ENCODE measurements at places on chromosomes 3 and 15. TPM values are rescaled to one million over a fixed set of nuclear protein-coding genes. Genes with fewer than 3 reads are reported as not detected.

DNA sequence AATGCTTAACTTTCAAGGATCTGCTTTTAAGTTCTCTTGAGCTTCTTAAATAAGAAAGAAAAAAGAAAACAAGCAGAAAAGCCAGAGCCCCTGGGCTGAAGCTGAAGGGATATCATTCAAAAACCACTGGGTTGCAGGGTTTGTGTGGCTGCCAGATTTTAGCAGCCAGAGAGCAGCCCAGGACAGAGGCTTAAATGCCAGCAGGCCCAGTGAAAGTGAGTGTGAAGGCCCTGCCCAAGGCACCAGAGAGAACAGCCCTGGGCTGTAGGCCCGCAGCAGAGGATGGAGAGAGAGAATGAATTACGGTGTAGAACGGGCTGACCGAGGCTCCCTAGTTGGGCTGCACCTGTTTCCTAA is 106.3 kb upstream of the BOC start:
- no peak for DNase-seq
- H3K4me1 ChIP-seq = peaks cover 4% of the 10 kb centered on the region
- no peak overlapping the region for H3K4me3 ChIP-seq

GRCh38 chr15:69424748-69425413 is 10.7 kb downstream of the KIF23 start:
- H3K4me1 ChIP-seq = peaks cover 1% of the 10 kb centered on the region
- no peak overlapping the region for H3K27ac ChIP-seq
- peaks cover 61% of the 10 kb centered on the region for H3K36me3 ChIP-seq
- no peak for DNase-seq

DNA sequence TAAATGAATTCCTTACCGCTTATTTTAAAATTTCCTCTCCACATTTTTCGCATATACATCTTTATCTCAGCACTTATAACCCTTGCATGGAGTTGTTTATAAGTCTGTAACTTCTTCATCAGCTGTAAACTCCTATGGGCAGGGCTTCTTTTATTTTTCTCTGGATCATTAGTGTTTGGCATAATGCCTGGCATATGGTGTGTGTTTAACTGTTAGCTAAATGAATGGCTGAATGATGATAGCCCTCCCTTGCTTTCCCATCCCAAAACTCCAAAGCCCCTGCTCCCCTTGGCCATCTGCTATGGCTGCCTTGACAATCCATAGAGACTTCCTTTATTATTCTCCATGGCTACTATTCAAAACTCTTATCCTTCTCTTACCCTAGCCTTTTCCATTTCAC is 48.1 kb upstream of the SEMA6D start:
- H3K4me1 ChIP-seq = no peaks in the 10 kb centered on the region
- no peaks in the 10 kb centered on the region for H3K36me3 ChIP-seq
- DNase-seq = no peak
- no peaks in the 10 kb centered on the region for H3K27me3 ChIP-seq

- H3K4me3 ChIP-seq = no peak overlapping the region
- peaks cover 20% of the 10 kb centered on the region for H3K27me3 ChIP-seq
- no peak overlapping the region for H3K27ac ChIP-seq
- H3K4me1 ChIP-seq = peaks cover 24% of the 10 kb centered on the region
Measured at GRCh38 chr3:29285471-29286071, 4.7 kb downstream of the RBMS3 start.

- H3K27me3 ChIP-seq = peaks cover 30% of the 10 kb centered on the region
- H3K4me3 ChIP-seq = no peak overlapping the region
- no peak for DNase-seq
- H3K36me3 ChIP-seq = no peaks in the 10 kb centered on the region
Measured at GRCh38 chr3:138078096-138078495, 37.3 kb downstream of the DZIP1L start.

The LRRC49 gene
- 0.66 TPM for total RNA-seq

The TLR9 gene
- not detected for total RNA-seq

Measured in activated CD8-positive, alpha-beta memory T cell treated with anti-CD3 and anti-CD28 coated beads, Interleukin-2, amount 10 ng/mL, durations not matched to agents 7 days and 5 days (primary cell).